Stimulated activated CD4-positive, alpha-beta T cell treated with anti-CD3 and anti-CD28 coated beads, Interleukin-2, amount 100 ng/mL, for 48 hours (primary cell): ENCODE measurements at places on chromosomes 4 and X.

- no peak for DNase-seq
These were observed 43.4 kb downstream of the EFNB1 start for GRCh38 chrX:68872171-68872570.

DNA sequence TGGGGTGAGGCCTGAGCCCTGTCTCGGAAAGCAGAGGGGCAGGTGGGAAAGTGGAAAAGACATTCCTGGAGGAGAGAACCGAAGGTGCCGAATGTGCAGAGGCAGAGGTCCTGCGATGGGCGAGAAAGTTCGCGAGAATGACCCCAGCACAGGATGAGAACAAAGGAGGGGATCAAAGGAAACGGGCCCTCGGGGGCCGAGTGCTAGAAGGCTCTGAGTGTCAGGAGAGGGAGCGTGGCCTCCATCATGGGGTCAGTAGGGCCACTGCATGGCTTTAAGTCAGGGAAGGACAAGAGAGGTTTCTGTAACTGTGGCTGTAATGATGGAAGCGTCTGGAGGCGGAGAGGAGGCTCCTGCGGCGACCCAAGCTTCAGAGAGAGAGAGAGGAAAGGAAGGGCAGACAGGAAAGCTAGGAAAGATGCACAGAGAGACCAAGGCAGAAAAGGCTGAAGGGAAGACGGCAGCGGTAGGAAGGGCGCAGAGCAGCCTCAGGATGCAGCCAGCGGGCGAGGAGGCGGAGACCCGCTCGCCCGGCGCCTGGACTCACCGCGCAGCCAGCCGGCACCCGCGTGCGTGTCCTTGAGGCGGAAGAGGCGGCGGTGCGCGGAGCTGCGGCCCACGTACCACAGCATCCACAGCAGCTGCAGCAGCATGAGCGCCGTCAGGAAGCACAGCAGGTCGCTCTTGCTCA, 669 bp downstream of the OTOP1 start:
- DNase-seq, result no peak

DNA sequence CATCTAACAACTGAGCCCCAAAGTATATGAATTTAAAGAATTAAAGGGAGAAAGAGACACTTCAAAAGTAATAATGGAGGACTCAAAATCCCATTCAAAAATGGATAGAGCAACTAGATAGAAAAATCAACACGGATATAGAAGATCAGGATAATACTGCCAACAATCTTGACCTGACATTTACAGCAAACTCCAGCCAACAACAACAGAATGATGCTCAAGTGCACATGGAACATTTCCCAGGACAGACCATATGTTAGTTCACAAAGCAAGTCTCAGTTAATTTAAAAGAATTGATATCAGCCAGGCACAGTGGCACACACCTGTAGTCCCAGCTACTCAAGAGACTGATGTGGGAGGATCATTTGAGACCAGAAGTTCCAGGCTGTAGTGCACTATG, 72.0 kb upstream of the SMARCAD1 start:
- no peak for DNase-seq

- no peak for DNase-seq
These were observed 19.8 kb upstream of the ATXN3L start for GRCh38 chrX:13339607-13340006.

DNA sequence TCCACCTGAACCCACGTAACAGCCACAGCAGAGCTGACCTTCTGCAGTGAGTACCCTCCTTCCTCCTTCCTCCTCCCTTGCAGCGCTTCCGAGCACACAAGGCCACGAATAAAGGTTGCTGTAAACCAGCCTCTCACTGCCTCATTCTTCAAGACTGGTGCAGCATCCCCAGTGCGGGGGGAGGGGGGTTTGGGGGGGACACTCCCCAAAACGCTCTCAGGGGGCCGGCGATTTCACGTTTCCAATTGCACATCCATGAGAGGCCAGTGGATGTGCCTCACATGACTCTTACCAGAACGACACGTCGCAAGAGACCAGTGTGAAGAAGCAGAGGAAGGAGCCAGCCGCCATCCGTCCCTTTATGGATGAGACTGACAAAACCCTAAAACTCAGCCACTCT, 5.2 kb downstream of the DHRSX start:
- no peak for DNase-seq

DNA sequence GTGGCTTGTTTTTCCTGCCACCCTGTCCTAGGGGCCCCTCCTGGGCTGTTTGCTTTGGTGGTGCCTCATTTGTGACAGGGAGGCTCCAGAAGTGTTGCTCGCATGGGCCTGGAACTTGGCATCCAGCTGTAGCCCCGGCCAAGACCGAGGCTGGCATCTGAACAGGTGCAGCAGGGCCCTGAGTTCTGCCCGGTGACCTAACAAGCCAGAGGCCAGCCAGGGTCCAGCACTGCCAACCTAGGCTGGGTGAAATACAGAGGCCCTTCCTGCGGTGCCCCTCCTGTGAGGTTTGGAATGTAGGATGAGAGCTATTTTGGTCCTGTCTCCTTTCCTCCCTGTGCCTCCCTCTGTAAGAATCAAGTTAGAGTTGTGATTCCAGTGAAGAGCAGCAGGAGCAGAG, 58.5 kb downstream of the STARD8 start:
- DNase-seq, result no peak

DNA sequence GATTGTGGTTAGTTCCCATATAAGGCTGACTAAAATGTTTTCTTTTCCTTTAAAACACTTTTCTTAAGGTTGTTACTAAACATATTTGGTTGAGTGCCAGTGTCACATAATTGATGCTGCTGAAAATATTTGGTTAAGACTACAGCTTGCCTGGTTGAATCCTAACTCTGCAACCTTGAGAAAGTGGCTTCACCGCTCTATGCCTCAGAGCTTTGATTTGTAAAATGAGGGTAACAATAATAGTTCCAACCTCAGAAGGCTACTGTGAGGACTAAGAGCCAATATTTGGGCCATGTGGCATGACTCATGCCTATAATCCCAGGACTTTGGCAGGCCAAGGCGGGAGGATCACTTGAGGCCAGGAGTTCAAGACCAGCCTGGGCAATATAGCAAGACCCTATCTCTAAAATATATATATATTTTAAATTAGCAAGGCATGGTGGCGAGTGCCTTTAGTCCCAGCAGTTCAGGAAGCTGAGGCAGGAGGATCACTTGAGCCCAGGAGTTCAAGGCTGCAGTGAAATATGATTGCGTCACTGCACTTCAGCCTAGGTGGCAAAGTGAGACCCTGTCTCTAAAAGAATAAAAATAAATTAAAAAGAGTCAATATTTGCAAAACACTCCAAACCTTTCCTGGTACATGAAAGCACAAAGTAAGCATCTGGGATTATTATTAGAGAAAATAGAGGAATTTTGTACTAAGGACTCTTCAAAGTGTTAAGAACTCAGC, 7.1 kb upstream of the NEIL3 start:
- DNase-seq, result no peak

- no peak for DNase-seq
These were observed 762 bp downstream of the PIGA start for GRCh38 chrX:15334561-15334960.

DNA sequence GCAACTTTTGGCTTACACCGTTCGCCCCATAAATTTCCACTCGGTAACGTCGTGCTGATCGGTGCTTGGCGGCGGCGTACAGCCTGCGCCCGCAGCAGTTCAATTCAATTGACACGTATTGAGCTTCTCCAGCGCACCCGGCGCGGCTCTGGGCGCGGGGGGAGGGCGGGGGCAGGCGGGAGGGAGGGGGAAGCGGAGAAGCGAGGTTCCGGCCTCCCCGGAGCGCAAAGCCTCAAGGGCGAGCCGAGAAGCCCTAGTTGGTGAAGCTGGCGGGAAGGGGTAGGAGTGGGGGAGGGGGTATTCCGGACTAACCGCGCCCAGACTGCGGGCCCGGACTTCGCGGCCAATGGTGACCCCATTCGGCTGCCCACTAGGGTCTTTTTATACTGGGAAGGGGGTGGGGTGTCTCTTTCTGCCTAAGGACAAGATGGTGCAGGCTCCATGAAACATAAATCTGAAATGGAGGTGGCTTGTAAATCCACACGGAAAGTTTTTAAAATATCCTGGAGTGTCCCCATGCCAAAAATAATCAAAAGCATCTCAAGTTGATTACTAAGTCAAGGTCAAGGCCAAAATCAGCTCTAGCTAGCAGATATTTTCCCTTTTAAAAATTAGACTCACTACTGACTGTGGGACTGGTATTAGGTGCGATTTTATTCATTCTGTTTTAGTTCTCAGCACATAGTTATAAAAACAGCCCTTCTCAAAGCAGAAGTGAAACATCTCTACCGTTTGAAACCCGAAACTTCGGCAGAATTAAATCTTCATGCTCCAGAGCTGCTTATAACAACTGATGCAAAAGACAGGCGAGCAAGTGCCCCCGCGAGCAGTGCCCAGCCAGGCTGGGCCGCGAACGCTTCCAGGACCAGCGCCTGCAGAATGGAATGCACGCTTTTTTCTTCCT, 1.5 kb upstream of the BCOR start:
- no peak for DNase-seq

DNA sequence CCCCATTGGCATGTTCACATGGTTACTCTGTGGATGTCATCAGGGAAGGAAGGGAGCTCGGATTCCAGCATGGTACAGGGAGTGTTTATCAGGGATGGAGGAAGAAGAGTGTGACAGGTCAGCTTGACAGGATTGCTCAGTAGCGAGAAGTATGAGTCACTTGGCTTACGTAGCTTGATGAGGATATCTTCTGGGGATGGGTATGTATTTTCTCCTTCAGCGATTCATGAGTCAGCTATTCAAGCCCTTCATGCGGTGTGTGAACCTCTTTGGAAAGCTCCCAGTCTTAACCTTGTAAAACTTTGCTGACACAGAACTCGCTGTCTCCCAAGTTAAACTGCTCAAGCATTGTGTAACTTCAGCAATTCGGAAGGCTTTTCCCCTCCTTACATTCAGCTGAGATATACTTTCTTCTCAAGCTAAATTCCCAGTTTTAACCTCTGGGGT, 275.4 kb downstream of the ARHGAP10 start:
- DNase-seq, result no peak

DNA sequence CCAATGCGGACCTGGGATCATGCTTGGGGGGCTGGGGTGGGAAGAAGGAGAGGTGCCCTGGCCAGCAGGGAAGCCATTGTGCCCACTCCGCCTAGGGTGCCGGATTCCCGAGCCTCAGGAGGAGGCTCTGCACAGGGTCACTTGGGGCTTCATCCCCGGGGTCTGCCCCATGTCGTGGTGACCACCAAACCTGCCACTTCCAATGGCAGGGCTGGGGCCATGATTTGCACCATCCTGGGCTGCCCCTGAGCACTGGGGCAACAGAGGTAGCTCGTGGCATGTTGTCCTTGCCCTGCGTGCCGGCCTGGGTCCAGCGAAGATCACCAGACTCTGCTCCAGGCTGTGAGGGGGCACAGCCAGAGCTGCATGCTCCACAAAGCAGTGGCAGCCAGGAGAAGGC, 71.4 kb upstream of the DCAF12L2 start:
- DNase-seq, result no peak

DNA sequence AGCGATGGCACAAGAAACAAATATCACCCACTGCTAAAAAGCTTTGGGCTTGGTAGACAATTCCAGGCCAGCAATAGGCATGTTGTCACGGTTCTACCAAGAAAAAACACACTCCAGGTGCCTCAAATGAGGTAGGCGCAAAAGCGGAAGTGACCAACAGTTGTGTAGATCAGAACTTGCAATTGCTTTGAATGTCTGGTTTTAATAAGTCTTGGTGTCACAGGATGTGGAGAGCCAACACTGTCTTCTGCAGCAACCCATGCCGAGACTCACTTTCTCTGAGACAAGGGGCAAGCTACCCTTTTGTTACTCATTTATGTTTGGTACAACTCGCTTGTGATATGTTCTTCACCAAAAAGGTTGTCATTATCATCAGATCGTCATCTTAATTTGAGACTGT, 188.8 kb downstream of the HS6ST2 start:
- no peak for DNase-seq

DNA sequence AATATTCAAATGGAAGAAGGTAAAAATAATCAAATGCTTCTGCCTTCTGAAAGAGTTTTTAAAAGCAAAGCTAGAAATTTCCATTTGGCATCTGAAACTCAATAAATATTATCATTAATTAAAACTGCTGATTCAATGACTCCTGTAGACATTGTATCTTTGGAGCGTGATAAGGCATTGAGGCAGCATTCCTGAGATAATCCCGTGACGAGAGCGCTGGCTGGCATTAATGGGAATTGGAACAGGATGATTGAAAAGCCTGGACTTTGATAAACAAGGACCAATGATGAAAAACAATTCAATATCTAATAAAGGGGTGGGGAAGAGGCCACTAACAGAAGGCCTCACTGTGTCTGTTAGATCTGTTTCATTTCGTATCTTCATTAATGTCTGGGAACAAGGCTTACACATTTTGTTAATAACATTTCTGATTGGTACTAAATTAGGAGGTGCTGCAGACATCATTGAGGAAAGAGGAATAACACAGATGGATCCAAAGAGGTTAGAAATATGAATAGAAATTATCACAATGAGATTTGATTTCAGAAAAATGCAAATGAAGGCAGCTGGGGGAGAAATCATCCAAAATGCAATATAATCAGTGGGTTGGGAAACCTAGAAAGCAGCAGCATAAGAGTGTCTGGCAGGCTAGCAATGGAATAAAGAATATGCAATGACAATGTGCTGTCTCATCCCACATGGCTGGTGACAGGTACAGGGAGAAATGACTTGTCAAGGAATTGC, 102.3 kb downstream of the SCD5 start:
- no peak for DNase-seq

DNA sequence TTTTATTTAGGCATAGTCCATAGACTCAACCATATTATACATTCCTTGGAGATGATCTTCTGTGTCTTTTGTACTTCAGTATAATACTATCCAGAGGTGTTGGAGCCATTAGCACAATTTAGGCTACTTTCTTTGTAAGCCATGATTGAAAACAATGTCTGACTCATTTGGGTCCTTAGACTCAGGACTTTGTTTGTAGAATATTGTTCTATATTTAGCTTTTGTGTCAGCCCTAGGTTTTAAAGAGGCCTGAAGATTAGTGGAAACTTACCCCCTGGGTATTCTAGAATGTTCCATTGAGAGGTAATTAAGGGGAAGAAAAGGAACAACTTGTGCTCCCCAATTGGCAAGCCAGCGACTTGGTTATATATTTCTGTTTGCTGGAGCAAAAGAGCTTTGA, 145.2 kb upstream of the SCML1 start:
- no peak for DNase-seq

GRCh38 chrX:150362599-150363481, at the start of gene MAMLD1:
MAMLD1 (plus strand) TSS chrX:150363317; CDS start chrX:150445517, 82,200 bp downstream.
- peak; percentile 34 for DNase-seq

GRCh38 chr4:164617426-164617825, 136.5 kb upstream of the SMIM31 start:
- DNase-seq, result no peak

- DNase-seq, result no peak
These were observed 154.9 kb downstream of the NPFFR2 start for GRCh38 chr4:72186714-72187113.

DNA sequence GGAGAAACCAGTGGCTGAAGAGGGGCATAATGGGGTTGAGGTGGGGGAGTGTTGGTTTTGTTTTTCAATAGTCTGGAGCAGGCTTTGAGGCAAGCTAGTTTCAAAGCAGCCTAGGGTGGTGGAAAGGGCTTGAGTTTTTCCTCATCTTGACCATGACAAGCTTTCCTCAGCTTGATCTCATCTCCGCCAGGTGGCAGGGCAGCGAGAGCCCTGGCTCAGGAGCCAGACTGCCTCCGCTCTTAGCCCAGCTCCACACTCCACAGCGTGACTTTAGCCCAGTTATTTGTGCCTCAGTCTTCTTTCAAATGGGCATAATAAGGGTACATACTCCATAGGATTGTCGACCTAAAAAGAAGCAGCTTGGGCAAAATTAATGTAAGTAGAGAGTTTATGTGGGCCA, 29.9 kb upstream of the SOWAHD start:
- DNase-seq, result no peak
